Activated T-cell treated with anti-CD3 and anti-CD28 coated beads, Interleukin-2, amount 50 U/mL, for 4 hours (primary cell): ENCODE measurements at places on chromosomes 6 and 20.

- no peak for DNase-seq
Observed at GRCh38 chr6:145147981-145148749, 587.2 kb downstream of the EPM2A start.

DNA sequence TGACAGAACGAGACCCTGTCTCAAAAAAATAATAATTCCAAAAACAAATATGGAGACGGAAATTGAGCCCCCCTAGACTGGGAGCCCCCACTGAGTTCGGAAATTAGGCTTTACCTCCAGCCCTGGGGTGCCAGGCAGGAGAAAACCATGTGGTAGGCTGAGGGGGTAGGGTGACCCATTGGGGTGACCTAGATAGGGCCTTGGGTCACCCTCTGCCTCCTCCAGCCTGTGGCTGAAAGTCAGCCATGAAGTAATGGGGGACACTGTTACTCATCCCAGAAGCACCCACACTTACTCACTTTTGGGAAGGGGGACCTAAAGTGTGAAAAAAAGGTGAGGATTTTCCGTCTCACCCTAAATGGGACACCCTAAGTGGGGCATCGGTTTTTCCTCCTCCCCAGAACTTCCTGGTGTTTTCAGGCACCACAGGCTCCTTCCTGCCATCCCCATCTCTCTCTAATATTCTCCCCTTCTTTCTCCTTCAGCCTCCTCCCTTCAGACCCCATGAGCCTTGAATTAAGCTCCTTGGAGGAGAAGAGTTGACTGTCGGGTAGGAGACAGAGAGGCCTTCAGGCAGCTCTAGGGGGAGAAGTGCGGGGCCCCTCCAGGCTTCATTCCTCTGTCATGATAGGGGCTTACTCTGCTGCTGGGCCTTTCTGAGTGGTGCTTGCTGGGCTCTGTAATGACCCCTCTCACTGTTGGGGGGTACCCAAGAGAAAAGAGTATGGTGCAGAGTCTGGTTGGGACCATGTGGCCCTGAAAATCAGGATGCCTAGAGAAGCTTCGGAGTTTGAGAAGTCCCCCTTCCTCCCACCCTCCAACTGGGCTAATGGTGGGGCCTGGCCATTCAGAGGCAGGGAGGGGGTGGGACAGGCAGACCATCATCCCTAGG is 2.4 kb downstream of the LTB start:
- DNase-seq: no peak

DNA sequence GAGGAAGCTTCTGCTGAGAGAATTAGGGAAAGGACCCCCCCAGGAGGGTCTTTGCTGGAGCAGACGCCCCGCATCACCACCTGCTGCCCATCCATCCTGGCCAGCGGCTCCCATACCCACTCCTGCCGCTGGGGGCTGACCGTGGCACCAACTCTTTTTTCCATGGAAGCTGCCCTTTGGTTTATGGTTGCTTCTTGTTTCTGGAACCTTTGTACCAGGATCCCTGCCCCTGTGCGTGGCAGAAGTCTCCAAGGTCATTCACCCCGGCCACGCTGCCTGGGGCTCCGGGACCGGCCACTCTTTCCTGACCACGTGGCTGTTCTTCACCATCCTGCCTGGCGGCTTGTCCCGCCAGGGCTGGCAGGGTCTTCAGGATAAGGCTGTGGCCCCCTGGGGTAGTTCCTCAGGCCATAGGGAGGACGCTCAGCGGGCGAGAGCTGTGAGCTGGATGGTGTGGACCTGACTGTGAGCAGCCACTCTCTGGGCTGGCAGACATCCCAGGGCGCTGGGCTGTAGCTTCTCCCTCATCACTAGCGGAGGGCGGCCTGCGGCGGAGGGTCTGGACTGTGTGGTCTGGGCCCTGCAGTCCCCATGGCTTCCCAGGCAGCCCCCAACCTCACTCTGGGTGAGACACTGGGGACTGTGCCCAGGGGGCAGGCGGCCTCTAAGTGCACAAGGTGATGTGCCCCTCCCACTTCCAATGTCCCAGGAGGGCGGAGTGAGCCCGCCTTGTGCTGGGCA is 22.8 kb upstream of the RBBP8NL start:
- no peak for DNase-seq

GRCh38 chr20:48165401-48165685 is 380.1 kb upstream of the SULF2 start:
- no peak for DNase-seq

DNA sequence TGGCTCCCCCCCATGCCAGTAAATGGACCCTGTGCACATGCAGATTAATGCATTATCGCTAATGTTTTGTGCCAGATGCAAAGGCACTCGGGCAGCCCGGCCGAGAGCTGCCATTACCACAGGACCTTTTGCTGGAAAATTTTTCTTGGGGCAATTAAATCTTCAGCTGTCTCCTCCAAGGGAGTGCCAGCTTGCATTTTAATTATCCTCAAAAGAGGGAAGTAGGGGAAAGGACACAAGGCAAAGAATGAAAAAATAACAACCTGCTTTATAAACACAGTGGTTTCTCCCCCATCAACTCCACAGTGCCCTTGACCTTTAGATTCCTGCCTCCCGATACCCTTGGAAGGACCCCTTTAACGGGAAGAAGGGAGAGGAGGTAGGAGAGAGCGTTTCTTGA is 48.2 kb downstream of the PDYN start:
- DNase-seq: no peak

GRCh38 chr6:81901551-81901966 is 149.1 kb upstream of the TENT5A start:
- DNase-seq: no peak

DNA sequence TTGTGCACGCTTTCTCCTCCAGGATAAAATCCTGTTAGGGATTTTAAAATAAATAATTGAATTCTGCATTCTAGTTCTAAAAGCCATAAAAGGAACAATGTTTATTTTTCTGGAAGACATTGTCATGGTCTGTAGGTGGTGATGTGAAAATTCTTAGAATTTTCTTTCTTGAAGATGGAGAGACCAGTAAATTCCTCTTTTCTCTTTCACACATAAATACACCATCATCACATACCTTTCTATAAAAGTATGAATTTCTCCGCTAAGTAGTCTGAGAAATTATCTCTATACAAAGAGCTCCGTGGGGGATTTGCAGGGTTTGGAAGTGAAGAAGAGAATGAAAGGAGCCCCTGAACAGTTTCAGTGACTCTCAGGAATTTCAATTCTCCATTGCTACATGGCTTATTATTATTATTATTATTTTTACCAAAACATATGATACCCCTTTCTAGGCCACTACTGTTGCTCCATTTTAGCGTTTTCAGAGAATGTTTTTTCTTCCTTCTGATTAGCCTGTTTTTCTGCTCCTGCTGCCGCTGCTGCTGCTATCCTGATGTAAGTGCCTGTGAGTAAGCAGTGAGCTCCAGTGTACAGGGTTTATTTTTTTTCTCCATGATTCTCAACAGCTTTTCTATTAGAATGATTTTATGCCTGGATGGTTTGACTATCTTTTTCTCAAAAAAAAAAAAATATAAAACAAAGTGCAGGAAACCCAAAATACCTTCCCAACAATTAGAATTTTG is 145.8 kb downstream of the SAMD5 start:
- no peak for DNase-seq

DNA sequence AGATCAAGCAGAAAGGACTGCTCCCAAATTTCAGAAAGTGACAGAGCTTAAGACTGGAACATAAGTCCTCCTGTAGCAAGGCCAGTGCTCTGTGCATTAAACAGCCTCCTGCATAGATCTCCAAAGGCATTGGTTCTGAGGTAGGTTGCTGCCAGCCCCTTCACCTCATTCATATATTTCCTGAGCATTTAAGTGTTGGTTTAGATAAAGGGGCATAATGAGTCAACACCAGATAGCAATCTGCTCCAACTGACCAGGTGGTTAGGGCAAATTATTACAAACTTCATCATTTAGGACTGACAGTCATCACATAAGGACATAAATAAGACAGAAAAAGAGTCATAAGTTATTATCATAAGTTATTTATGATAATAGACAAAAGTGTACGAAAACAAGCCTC is 10.7 kb downstream of the PTPRK start:
- no peak for DNase-seq

- no peak for DNase-seq
Observed at GRCh38 chr6:34598712-34599111, 42.6 kb upstream of the SPDEF start.

DNA sequence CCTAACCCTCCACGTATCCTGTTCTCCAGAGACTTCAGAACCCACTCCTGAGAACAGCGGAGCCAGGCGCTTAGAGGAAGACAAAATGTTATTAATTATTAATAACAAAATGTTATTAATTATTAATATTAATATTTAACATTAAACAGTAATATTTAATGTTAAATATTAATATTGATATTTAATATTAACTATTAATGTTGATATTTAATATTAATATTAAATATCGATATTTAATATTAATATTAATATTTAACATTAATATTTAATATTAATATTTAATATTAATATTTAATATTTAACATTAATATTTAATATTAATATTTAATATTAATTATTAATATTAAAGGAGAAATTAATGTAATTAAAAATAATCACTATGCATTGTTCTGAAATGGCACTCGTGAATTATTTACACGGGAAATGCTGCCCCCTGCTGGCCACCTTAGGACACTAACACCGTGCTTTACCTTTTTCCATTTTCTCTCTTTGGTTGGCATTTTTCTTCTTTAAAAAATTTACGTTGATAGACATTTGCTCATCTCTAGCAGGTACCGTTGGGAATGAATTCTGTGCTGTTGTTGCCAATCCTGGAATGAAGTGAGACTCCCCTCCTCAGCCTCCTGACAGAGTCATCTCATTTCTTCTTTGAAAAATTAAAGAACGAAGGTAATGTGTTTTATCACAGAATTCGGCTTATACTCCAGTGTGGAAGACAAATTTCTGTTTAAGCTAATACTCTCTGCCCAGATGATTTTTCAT is 7.5 kb upstream of the GGTLC1 start:
- DNase-seq: peak; percentile 67

DNA sequence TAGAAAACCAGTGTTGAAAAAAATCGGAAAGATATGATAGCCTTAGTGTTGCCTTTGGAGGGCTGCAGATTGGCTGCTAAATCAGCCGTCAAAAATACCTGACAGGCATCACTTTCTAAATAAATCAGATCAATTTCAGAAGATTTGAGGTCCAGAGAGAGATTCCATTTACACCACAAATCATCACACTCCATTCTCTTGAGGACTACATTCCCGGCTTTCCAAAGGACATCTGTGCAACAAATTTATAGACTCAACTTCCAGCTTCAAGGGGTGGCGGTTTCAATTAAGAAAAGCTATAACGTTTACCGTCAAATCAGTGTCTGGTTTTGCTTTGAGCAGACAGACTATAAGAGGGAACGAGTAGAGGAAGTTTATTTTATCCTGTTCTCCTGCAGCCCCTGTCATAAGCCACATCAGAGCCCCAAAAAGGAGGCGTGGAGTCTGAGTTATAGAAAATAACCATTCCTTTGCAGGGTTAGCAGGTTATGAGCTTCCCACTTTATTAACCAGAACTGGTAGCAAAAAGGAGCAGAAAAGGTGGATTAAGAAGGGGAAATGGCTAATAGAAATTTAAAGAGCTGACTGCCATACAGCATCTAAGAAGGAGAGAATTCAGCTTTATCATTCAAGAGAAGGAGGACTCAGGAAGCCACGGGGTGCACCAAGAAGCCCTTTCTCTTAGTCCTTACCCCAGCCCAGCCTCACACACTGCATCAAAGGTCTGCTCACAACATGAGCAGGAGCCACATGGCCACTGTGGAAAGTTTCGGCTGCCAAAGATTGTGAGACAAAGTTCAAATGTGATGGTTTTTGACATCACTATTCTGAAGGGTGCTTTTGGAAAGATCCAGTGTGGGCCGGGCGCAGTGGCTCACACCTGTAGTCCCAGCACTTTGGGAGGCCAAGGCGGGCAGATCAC is 12.9 kb upstream of the UQCC2 start:
- no peak for DNase-seq

DNA sequence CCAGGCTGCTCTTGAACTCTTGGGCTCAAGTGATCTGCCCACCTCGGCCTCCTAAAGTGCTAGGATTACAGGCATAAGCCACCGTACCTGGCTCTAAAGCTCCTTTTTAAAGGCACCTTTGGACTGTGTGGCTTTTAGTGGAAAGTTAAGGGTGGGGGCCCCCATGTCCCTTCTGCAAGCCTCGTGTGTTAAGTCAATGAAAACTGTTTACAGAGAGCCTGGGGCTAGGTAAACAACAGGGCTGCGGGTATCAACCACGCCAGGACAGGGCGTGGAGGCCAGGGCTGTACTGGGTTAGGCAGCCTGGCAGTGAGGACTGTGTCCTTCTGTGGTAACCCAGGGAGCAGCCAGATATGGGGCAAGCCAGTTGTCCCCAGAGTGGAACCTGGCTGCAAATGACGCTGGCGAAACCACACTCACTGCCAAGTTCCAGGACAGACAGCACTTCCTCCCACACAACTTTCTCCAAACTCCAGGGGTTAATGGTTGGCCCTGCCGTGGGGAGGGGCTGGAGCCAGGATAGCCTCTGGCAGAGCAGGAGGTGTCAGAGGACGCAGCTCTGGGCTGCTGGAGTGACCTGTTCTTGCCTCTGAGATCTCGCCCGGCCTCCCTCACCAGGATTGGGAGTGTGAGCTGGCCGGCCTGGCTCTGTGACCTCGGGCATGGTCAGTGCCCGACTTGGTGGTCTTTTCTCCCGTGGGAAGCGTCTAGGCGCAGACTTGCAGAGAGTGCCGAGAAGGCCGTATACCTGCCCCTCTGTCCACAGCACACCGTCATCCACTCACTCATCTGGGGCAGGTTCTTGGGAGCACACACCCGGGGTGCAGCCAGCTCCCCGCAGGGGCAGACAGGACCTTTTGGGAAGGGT is 3.2 kb downstream of the SLC17A9 start:
- no peak for DNase-seq

DNA sequence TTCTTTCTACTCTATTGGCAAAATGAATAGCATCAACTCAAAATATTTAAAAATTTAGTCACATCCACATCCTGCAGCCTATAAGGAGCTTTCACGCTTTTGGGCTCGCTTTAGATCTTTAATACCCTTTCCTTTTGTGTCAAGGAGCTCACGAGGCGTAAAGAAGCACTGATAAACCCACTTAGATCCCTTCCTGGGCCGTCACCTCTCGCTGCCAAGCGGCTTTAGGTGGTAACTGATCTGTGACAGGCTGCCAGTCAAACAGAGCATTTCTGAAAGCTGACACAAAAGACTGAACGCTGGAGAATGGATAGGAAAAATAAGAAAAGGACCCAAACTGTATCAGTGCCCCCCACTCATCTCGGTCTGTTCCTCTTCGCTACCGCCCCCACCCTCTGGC is 385.7 kb upstream of the MMS22L start:
- DNase-seq: no peak

DNA sequence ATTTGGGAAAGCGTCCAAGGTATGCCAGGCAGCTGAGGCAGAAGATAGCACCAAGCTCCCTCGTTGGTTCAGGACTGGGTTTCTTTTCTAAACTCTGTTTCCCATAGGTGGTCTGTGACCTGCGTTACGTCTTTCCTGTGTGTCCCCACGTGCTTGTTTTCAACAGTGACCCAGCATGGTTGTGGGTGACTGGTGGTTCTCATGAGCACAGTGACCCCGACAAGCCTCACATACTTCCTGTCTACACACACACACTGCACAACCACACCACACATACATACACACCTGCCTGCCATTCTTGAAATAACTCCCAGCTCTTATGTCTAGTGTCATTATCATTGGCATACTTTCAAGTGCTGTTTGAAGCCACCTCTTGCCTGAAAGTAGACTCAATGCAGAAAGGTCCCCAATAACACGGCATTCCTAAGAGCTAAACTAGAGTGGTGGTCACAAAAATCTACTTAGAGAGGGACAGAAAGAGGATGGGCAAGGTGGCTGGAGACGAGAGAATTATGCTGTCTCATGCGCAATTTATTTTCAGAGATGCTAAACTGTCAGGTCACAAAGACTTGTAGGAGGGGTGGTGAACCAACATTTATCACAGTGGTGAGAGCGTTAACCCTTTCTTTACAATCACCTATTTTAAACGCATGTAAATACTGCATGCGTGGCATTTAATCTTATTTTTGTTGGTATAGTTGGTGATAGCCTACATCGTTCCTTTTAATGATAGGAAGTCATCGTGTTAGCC is 66.7 kb downstream of the GCNT2 start:
- DNase-seq: no peak
